PC-9 (cell line): ENCODE measurements at places on chromosomes 2 and 18. TPM values are rescaled to one million over a fixed set of nuclear protein-coding genes. Genes with fewer than 3 reads are reported as not detected.

Gene SNTG2
- total RNA-seq = not detected in 2 replicates

DNA sequence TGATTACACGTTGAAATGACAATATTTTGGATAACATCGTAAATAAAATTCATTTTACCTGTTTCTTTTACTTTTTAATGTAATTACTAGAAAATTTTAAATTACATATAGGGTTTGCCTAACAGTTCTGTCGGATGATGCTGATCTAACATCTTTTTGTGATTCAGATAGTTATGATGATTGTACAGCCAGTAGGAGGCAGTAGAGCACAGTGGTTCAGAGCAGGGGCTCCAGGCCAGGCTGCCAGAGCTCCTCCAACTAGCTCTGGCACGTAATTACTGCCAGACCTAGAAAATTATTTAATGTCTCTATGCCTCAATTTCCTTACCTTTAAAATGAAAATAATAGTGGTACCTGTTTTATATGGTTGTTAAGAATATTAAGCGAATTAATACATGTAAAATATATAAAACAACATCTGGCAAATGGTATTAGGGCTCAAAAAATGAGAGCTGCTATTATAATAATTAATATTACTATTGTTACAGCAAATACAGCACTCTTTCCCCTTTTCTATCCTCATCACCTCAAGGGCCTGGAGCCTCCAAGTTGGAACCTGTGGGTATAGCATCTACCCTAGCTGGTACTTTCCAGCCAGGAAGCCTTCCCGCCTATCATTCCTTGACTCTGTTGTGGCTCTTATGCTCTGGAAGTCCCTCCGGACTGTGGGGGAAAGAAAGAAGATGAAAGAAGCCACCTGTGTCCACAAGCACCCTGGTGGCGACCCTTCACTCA lies 47.7 kb upstream of the PLA2R1 start:
- DNase-seq = no peak

Gene GALNT13
- 3.6 and 4.0 TPM in 2 replicates for total RNA-seq

DNA sequence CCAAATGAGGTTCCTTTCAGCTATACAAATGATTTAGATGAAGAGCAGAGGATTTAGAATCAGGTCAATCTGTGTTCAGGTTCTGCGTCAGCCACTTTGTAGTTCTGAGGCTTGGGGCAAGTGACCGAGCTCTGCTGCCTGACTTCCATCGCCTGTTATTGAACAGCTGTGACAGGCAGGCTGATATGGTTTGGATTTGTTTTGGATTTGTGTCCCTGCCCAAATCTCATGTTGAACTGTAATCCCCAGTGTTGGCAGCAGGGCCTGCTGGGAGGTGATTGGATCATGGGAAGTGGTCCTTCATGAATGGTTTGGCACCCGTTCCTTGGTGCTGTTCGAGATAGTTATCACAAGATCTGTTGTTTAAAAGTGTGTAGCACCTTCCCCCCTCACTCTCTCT lies 18.6 kb downstream of the TYMS start:
- DNase-seq = no peak

DNA sequence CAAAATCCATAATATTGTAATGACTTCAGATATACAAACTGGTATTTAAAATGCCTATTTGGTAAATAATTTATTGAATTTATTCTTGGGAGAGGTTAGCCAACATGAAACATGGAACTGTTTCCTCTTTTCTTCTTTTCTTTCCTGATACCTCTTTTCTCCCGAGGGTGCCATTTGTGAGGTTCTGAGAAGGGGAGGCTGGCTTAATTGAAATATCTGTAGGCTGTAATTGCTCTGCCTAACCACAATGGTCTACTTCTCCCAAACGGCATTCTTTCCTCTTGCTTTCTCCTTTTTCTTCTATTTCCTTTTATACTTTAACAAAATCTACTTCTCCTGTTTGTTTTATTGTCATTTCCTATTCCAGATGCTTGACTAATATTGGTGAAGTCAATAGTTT lies 114.9 kb downstream of the TCF4 start:
- DNase-seq = no peak

Gene FMNL2
- total RNA-seq = 29.0 and 33.6 TPM in 2 replicates

Gene BMP10
- total RNA-seq = not detected in 2 replicates

- no peak for DNase-seq
These were observed 18.6 kb downstream of the BUB1 start for GRCh38 chr2:110659248-110659647.

- DNase-seq = no peak
These were observed 150.2 kb upstream of the POU3F3 start for GRCh38 chr2:104703669-104704068.

- DNase-seq = peak; percentile 34
These were observed 71.8 kb upstream of the SP5 start for GRCh38 chr2:170643346-170643745.

DNA sequence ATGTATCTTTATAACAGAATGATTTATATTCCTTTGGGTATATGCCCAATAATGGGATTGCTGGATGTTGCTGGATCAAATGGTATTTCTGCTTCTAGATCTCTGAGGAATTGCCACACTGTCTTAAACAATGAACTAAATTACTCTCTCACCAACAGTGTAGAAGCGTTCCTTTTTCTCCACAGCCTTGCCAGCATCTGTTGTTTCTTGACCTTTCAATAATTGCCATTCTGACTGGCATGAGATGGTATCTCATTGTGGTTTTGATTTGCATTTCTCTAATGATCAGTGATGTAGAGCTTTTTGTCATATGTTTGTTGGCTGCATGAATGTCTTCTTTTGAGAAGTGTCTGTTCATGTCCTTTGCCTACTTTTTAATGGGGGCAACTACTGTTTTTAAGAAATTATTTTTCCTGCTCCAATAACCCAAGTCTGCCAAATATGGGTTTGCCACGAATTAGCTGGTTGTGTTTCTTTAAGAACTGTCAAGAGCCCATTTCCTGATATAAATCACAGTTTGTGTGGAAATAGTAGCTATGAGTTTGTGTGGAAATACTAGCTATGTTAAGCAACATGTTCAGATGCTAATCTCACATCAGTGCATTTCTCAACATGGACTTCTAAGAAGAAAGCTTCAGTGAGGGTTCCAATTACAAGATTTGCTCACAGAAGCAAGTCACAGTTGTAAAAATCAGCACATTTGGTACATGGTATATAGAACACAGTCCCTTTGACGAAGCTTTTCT lies 259.4 kb downstream of the ANAPC1 start:
- no peak for DNase-seq

GRCh38 chr18:56937874-56938430 lies 208.9 kb upstream of the BOD1L2 start:
- DNase-seq = no peak

DNA sequence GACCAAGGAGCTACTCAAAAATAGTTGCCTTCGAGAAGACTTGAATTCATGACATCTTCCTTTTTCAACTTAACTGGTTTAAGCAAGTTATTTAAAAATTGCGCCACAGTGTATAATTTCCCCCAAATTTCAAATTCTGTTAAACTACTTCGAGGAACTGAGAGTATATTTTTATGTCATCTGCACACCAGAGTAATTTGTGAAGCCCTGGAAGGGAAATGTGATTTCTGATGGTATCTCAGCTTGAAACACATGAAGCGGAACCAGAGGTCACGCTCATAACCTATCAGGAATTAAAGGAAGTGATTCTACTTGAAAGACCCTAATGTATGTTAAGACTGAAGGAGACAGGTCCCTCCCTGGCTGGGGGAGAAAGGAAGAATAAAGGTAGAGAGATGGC lies 33.9 kb upstream of the DARS1 start:
- DNase-seq = no peak

Gene GAREM1
- 6.1 and 10.2 TPM in 2 replicates for total RNA-seq

DNA sequence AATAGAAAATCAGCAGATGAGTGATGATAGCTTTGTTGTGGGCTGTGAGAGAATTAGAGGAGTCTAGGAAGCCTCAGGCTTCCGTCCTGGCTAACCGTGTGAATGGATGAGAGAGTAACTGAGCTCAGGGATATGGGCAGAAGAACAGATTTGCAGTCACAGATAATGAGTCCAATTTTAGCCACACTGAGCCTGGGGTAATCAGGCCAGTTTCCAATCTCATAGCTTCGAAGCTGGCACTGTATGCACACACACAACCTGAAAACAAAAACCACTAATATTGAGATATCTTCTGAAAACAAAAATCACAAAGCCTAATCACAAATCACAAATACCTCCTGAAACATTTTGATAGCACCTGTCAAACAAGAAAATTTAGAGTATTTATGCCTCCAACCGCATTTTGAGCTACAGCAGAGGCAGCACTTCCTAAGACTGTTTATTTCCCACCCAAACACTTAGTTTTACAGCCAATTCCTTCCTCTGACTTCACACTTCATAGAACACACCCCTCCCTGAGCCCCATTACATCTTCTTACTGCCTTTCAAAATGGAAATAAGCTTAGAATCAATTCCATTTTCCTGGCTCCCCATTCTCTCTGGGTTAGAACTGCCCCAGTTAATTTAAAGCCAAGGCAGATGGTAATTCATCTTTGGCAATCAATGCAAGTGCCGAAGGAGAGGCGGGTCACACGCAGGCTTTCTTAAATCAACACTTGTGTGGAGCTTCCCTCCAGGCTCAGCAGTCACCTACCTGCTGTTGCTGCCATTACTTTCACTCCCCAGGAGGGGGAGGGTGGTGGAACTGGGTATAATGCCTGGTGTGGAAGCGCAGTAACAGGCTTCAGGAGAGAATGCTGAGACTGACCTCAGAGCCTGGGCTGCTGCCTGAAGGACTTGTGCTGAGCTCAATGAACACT lies 18.9 kb downstream of the TTR start:
- no peak for DNase-seq

DNA sequence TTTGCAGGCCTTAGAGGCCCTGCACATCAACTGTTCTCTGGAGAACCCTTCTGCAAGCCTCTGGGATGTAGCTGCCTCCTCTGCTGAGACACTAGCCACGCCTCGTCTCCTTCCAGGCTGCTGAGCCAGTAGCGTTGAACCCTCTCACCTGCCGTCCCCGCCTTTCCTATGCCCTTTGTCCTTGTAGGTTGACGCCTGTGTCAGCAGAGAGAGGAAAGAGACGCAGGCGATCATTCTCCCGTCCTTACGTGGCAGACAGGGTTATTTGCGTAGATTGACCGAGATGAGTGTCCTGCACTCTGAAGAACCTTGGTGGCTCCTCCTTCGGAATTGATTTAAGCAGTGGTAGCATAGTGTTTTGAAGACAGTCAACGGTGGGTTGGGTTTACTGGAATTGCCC lies 27.8 kb downstream of the ID2 start:
- peak; percentile 8 for DNase-seq

DNA sequence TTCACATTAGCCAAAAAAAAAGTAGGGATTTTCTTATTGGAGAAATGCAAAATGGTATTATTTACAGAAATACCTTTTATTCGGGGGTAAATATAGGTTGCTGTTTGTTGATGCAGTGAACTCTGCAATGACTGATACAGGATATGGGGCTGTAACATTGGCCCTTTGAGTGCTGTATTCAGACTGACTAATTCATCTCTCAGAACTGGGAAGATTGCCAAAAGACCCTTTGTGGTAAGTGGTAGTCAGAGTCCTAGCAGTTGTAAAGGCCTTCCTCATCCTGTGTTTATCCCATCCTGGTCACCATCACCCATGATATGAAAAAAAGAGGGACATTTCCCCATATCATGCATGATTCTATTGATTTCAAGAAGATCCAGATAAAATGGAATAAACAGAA lies 14.0 kb upstream of the DCC start:
- no peak for DNase-seq

DNA sequence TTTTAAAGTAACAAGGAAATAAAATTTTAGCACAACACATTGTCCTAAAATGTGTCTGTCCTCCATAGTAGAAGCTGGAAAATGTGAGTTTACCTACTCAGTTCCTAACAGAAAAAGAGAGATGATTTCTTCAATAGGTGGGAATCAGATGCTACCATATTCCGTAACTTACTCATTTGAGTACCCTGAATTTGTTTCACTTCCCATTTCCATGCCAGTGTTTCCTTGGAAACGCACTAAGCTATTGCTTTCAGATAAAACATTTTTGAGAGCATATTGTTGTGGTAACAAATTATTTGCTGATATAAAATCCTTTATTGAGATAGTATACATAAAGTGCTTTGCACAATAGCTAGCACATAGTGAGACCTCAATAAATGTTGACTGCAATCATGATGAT lies 137.5 kb upstream of the BARD1 start:
- DNase-seq = no peak

Gene MXD1
- total RNA-seq = 8.5 and 8.8 TPM in 2 replicates

Gene NCKAP5
- total RNA-seq = not detected in 2 replicates

DNA sequence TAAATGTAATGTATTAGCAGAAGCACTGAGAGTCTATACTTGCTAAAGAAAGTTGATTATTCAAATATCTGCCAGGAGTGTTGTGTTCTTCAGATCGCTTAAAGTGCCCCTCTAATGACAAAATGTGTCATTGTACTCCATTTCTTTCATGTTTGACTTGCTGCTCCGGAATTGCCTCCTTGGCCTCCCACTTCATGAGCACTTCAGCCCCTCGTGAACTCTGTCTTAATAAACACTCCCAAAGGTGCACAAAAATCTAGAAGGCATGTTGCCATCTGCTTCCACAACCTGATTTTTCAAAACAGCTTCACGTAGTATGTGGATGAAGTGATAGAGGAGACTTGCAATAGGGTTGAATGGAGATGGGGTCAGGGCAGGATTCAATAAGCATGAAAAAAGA lies 396.1 kb downstream of the TDRD15 start:
- no peak for DNase-seq

DNA sequence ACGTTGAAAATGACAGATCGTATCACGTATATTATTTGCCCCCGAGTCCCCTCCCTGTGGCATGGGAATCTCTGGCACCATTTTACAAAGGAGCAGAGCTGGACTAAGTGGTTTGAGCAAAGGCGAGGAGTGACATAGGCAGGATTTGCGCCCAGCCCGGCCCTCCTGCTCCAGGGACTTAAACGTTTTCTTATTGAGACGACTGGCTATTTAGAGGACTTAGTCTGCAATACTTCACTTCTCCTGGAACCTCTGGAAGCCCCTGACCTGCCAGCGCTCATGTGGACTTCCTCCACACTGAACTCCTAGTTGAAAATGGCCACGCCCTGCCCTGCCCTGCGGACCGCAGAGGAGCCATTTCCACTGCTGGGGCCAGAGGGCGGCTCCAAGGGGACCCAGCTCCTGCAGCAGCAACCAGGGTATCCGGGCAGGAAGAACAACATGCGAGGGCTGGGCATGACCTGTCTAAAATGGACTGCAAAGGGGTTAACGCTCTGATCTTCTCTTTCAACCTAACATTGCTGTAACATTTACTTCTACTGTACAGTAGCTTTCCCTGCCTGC lies 690.7 kb downstream of the LRP1B start:
- no peak for DNase-seq
